ENCODE measurements at places on chromosomes 2 and 18. TPM values are rescaled to one million over a fixed set of nuclear protein-coding genes. Genes with fewer than 3 reads are reported as not detected.

GRCh38 chr2:150256736-150257135 is 230.7 kb downstream of the RND3 start:
- H3K27ac ChIP-seq = no peak overlapping the region
- no peaks in the 10 kb centered on the region for H3K36me3 ChIP-seq
- DNase-seq = no peak
- no peaks in the 10 kb centered on the region for H3K27me3 ChIP-seq

DNA sequence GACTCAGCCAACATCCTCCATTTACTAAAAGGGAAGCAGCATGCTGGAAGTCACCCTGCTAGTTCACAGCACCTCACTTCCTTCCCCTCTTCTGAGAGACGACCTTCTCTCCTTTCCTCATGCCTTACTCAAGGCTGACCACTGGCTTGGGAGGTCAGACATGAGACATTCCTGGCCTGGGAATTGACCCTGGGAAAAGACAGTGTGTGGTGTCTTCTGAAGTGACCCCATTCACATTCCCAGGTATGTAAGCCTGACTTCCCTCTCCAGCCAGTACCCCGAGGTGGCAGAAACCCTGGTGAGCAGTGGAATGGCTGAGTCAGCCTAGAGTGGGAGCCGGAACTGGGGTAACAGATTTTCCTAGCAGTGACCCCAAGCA is 92.4 kb downstream of the PLB1 start:
- H3K27me3 ChIP-seq = no peaks in the 10 kb centered on the region
- H3K4me1 ChIP-seq = peaks cover 53% of the 10 kb centered on the region
- H3K36me3 ChIP-seq = peaks cover 15% of the 10 kb centered on the region
- H3K4me3 ChIP-seq = no peak overlapping the region
- no peak for DNase-seq

DNA sequence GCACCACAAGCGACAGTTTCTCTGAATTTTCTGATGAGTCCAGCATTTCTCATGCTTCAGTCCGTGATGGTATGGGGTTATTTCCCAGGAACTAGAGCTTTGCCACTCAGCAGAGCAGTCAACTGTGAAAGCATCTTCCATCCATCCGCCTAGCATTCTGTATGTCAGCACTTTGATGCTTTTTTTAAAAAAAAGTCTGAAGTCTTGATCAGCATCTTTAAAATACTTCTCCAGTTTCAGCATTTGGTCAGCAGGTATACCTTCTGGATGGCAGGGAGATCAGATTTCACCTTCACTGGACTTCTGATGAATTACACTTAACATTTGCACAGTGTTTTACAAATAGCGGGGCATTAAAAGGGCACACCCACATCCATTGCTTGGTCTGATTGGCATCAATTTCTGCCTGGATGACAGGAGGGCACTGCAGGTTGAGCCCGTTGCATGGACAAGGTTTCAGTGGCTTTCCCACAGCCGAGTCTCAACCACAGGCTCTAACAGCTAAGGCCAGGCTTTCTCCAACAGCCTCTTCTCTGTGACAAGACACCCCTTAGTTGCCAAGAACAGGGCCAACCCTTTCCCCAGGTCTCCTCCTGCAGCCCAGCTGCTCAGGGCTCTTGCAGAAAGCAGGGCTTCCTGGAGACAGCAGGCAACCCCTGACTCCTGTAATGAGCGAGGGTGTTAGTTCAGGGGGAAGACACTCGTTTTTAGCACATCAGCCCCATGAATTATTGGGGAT is 54.0 kb downstream of the EMILIN2 start:
- no peak overlapping the region for H3K27ac ChIP-seq
- H3K27me3 ChIP-seq = no peaks in the 10 kb centered on the region
- DNase-seq = no peak
- H3K36me3 ChIP-seq = no peaks in the 10 kb centered on the region

GRCh38 chr18:56953428-56954198 is 193.3 kb upstream of the BOD1L2 start:
- DNase-seq = no peak
- no peak overlapping the region for H3K4me3 ChIP-seq
- H3K27ac ChIP-seq = no peak overlapping the region
- H3K27me3 ChIP-seq = no peaks in the 10 kb centered on the region
- peaks cover 11% of the 10 kb centered on the region for H3K36me3 ChIP-seq
- H3K4me1 ChIP-seq = no peaks in the 10 kb centered on the region

GRCh38 chr2:234189230-234189629 is 138.7 kb downstream of the SPP2 start:
- DNase-seq = no peak
- H3K4me1 ChIP-seq = no peaks in the 10 kb centered on the region
- peaks cover 16% of the 10 kb centered on the region for H3K27me3 ChIP-seq

GRCh38 chr2:105072039-105072438 is 34.2 kb downstream of the MRPS9 start:
- H3K4me1 ChIP-seq = peaks cover 17% of the 10 kb centered on the region
- no peak overlapping the region for H3K27ac ChIP-seq
- peak; percentile 41 for DNase-seq
- H3K4me3 ChIP-seq = no peak overlapping the region
- H3K27me3 ChIP-seq = no peaks in the 10 kb centered on the region
- no peaks in the 10 kb centered on the region for H3K36me3 ChIP-seq

Gene RNF25
- 15.1 TPM for total RNA-seq
